Frontal cortex (tissue), 4 donors: ENCODE measurements at places on chromosomes 1 and 21.

DNA sequence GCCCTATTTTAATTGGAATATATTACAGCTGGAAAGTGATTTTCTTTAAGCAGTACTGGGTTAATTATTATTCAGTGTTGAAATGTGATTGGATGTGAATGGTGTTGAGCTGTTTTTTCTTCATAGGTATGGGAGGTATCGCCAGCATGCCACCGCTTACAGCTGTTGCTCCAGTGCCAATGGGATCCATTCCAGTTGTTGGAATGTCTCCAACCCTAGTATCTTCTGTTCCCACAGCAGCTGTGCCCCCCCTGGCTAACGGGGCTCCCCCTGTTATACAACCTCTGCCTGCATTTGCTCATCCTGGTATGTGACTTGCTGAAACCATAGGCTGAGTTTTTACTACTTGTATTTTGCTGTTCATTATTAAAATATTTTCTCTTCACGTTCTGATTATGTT, 107.7 kb downstream of the ITSN1 start:
- DNase-seq = no peak

GRCh38 chr1:244869364-244869827, 5.1 kb upstream of the HNRNPU start:
- DNase-seq = no peak

DNA sequence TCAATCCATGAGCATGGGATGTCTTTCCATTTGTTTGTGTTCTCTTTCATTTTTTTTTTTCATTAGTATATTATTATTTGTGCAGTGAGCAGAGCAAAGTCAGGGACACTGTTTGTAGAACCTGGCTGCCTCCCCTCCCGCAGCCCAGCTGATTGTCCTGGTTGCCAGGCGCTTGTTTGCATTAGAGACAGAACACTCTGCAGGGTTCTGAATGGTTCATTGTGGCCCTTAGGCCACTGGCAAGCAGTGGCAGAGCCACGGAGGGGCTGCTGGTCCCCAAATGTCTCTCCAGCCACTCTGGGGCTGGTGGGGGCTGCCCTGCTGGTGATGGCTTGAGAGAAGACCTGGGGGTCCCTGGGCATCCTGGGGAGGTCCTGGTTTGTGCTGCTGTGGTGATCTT, 29.0 kb downstream of the ETS2 start:
- no peak for DNase-seq

- no peak for DNase-seq
Measured at GRCh38 chr1:151944857-151945575, 35.7 kb upstream of the THEM4 start.

- DNase-seq = no peak
Measured at GRCh38 chr21:45385549-45386050, 19.4 kb upstream of the COL18A1 start.

DNA sequence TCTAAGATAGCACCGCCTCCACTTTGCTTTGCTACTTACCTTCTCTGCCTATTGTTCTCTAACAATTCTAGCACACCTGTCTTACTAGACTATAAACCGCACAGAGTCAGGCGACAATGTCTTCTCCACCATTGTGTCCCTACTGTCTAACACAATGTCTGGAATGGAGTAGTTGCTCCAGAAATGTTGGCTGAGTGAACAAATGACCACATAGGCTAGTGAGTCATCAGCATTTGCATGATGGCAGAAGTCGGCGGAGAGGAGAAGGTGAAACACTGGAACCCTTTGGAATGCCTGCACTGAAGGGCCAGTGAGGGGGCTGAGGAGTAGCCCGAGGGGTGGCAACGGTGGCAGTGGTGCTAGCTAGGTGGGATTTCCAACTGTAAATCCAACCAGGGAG, 14.0 kb upstream of the PABPC4 start:
- DNase-seq = no peak

GRCh38 chr1:167774710-167775109, 52.9 kb downstream of the MPZL1 start:
- no peak for DNase-seq

- DNase-seq = no peak
Measured at GRCh38 chr1:116488071-116488470, 82.8 kb downstream of the CD58 start.

- no peak for DNase-seq
Measured at GRCh38 chr1:54407154-54407403, 885 bp upstream of the SSBP3 start.

- DNase-seq = no peak
Measured at GRCh38 chr1:28535180-28535579, 17.7 kb upstream of the TRNAU1AP start.

- no peak for DNase-seq
Measured at GRCh38 chr1:19138331-19138730, 71.7 kb downstream of the UBR4 start.

- no peak for DNase-seq
Measured at GRCh38 chr21:40315626-40316025, 448.4 kb downstream of the PCP4 start.

DNA sequence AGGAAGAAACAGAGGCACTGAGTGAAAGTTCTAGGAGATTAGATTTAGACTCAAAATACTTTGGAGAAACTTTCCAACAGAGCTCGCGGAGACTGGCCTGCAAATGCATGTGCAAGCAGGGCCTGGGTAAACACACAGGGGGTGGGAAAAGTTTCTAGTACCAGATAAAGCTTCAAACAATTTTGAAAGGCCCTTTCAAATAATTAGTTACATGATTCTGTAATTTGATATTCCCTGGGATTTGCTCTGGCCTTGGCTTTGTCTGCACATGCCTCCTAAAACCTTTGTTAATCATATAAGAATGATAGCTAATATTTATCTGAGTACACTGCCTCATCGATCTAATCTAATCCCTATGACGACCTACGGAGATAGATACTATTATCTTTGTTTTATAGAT, 31.3 kb downstream of the VTCN1 start:
- DNase-seq = no peak

GRCh38 chr1:109807402-109807801, 43.7 kb upstream of the EPS8L3 start:
- no peak for DNase-seq

GRCh38 chr1:101567582-101568189, 330.9 kb downstream of the S1PR1 start:
- no peak for DNase-seq

- DNase-seq = no peak
Measured at GRCh38 chr1:41390573-41390972, 29.3 kb downstream of the FOXO6 start.

DNA sequence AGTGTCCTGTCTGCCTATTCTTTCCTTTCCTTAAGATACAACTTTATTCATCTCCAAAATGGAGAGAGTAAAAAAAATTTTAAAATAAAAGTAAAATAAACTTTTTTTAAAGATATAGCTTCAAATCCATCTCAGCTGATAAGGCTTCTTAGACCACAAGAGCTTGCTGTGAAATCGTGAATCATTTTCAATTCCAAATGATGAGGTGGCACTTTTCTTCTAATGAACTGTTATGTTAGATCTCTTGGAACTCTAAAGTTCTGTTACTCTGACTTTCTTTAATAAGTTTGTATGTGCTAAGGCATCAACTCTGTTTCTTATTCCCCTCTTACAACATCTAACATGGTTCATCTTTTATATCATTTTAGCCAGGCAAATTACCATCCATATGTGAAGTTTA, 4.5 kb downstream of the SH3GLB1 start:
- DNase-seq = no peak

DNA sequence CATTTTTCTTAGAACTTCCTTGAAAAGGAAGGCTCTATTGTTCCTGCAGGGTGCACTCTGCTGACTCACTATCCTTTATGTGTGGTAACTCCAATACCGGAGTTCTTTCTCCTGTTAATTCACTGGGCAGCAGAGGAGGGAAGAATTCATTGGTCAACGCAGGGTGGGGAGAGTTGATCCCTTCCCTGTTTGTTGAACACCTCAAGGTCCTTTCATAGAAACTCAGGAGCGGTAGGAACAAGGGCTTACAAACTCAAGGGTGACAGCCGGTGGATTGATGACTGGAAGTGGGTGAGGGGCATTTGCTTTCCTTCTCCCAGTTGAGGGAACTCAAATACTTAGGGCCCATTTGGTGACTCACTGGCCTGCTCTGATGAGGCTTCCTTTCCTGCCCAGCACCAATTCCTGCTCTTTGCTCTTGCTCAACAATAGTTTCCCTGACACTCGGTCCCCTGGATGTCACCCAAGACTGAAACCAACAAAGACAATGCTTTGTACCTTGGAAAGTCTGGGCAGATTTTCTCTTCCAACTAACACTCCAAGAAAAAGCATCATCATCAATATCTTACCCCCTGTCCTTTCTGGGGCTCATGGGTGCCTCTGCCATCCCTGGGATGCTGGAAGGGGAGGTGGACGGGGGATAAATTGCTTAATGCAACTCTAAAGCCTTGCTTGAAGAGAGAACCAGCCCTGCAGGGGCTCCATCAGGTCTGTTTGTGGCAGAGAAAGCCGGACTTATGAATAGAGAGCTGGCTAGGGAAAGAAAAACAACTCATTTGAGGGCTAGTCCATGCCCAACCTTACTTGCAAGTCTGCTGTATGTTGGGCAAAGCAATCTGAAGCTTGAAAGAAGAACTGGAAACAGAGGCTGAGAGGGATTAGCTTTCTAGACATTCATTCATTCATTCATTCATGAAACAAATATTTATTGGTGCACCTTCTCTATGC, 9.3 kb downstream of the SLC26A9 start:
- DNase-seq = no peak

- DNase-seq = no peak
Measured at GRCh38 chr1:68291688-68292384, 59.5 kb upstream of the WLS start.

- DNase-seq = no peak
Measured at GRCh38 chr1:35288761-35289160, 20.3 kb downstream of the ZMYM4 start.

DNA sequence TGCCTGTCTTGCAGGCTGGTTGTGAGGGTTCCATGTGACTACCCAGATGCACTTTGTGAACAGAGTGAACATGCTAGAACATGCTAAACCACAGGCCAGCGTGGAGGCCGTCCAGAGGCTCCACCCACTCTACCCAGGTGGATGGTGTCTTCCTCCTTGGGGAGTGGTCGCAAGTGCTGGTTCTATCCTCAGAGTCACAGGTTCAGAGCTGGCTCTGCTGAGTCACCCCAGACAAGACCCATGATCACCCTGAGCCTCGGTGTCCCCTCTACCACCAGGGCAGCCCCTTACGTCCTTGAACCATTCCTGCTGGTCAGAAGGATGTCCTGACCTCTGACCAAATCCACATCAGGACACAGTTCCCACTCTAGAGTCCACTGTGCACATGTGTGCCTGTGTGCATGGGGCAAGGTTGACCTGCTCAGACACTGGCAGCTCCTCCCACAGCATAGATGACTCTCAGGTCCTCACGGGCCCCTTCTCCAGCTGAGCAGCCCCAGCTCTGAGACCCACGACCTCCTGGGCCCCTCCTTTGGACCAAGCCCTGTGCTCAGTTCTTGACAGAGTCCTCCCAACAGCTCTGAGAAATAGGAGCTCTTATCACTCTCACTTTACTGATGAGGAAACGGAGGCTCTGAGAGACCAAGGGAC, 391.8 kb downstream of the MATN1 start:
- no peak for DNase-seq

GRCh38 chr1:231887166-231887565, 260.6 kb downstream of the DISC1 start:
- no peak for DNase-seq

DNA sequence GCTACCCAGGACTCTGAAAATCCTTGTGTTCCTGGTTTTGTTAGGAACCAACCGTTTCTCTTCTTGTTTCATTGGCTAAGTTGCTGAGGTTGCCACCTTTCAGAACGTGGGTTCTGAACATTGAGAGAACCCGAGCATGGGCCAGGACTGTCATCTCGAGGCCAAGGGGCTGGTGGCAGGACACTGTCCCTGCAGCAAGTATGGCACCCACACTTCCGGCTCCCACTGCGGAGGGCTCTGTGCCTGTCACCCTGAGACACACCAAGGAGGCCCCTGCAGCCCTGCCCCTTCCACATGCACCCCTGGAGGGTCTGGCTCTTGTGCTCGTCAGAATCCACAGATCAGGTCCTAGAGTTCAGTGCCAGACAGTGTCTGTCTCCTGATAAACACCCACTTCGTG, 39.1 kb upstream of the LRRC3 start:
- DNase-seq = no peak

GRCh38 chr1:25799352-25799934, 550 bp upstream of the SELENON start:
- no peak for DNase-seq

DNA sequence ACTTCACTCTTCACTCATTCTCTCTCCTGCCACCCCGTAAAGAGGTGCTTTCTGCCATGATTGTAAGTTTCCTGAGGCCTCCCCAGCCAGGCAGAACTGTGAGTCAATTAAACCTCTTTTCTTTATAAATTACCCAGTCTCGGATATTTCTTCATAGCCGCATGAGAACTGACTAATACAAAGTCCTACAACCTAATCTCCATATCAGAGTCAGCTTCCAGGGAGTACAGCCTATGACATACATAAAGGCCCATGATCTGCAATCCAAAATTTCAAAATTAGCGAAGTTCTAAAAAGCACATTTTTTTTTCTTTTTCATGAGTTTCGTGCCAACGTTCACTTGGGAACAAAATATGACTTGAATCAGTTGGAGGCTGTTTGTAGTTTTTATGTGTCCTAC, 256.9 kb upstream of the DUSP10 start:
- DNase-seq = no peak

DNA sequence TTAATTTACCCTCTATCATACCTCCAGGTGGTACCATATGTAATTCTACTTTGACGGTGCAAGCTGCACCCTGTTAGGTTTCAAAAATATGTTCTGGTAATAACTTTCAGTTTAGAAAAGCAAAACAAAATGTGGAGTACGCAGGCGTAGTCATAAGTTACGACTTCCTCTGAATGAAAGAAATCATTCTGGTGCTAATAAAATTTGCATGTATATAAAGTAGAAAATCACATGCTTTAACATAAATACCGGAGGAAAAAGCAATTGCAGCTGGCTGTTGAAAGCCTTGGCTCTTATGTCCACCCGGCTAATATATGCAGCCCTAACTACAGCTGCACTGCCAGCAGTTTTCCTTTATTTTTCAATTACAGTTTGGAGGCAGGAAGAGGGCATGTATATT, 65.2 kb upstream of the TMPRSS15 start:
- no peak for DNase-seq

DNA sequence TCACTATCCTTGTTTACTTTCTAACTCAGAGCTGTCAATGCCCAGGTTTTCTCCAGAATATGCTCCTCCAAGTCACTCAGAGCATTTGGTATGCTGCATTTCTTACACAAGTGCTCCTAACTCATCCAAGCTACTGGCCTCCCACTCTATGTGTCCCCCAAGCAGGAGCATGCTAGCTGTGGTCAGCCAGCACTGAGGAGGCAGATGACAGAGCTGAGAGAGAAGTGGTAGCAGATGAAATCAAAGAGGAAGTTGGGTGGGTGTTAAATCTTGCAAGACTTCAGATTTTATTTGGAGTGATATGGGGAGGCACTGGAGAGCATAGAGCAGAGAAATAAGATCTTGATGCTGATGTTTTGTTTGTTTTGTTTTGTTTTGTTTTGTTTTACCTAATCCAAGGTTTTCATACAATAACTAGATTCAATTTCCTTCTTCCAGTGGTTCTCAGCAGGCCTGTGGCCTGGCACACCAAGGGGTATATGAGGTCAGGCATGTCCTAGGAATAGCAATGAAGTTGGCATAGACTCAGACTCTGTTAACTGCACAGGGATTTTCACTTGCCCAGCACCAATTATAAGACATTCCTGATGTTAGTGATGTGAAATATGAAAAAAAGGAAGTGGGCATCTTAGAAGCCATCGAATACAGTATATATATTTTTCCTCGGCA, 3.1 kb upstream of the PGBD5 start:
- DNase-seq = no peak
